WTC11 (cell line): ENCODE measurements at places on chromosomes 7 and 10. TPM values are rescaled to one million over a fixed set of nuclear protein-coding genes. Genes with fewer than 3 reads are reported as not detected.
A peak's percentile ranks its signal among the peaks of the same experiment; 100 is the strongest.

The TRIM8 gene
- total RNA-seq: 36.3 to 40.3 TPM (median 36.8 TPM) in 3 replicates

The GIMAP4 gene
- 0.28 to 0.39 TPM (median 0.30 TPM) in 3 replicates for total RNA-seq

The PEX1 gene
- total RNA-seq: 24.1 to 25.4 TPM (median 24.9 TPM) in 3 replicates

The PAX4 gene
- not detected in 3 replicates for total RNA-seq

The EIF5AL1 gene
- 0.17 to 0.23 TPM (median 0.21 TPM) in 3 replicates for total RNA-seq

The PNLIPRP1 gene
- 0.68 to 1.2 TPM (median 0.69 TPM) in 3 replicates for total RNA-seq

The CYTH3 gene
- total RNA-seq: 11.8 to 13.2 TPM (median 12.5 TPM) in 3 replicates

The CFAP43 gene
- total RNA-seq: 0.42 to 0.69 TPM (median 0.44 TPM) in 3 replicates

The H2AZ2 gene
- 178 to 229 TPM (median 227 TPM) in 3 replicates for total RNA-seq

The HNRNPH3 gene
- 220 to 226 TPM (median 223 TPM) in 3 replicates for total RNA-seq

- H3K4me1 ChIP-seq: peaks cover 19% of the 10 kb centered on the region
- H3K4me3 ChIP-seq: no peak overlapping the region
- peaks cover 99% of the 10 kb centered on the region for H3K27me3 ChIP-seq
- DNase-seq: no peak
- no peaks in the 10 kb centered on the region for H3K36me3 ChIP-seq
- no peak overlapping the region for H3K27ac ChIP-seq
Observed at GRCh38 chr7:27177795-27178320, 3.7 kb upstream of the HOXA10 start.

- H3K36me3 ChIP-seq: no peaks in the 10 kb centered on the region
- no peak overlapping the region for H3K4me3 ChIP-seq
- no peak for DNase-seq
- no peak overlapping the region for H3K27ac ChIP-seq
- H3K4me1 ChIP-seq: peaks cover 6% of the 10 kb centered on the region
- H3K27me3 ChIP-seq: no peaks in the 10 kb centered on the region
Observed at GRCh38 chr7:122550545-122550944, 148.4 kb downstream of the RNF133 start.

- no peak overlapping the region for H3K4me3 ChIP-seq
- no peak for DNase-seq
- H3K4me1 ChIP-seq: no peaks in the 10 kb centered on the region
- H3K27me3 ChIP-seq: peaks cover 99% of the 10 kb centered on the region
Observed at GRCh38 chr7:150717814-150718420, 1.5 kb downstream of the GIMAP1 start.

DNA sequence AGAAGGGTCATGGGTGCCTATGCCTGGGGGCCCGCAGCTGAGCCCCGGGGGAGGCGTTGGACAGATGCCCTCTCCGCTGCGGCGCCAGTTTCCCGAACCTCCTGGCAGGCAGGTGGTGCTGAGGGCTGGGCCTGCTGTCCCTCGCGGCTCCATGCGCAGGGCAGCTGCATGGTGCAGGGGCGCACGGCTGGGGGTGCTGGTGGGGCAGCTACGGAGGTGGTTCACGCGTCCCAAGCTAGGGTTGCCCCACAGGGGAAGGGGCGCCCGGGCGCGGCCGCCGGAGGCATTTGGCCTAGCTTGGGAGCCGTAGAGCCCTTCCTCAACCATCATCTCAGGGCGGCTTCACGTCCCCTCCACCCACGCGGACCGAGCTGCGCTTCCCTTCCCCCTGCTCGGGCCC is 146.0 kb downstream of the CCDC201 start:
- DNase-seq: no peak
- H3K27ac ChIP-seq: no peak overlapping the region
- H3K27me3 ChIP-seq: no peaks in the 10 kb centered on the region
- no peak overlapping the region for H3K4me3 ChIP-seq

- H3K4me3 ChIP-seq: no peak overlapping the region
- H3K27ac ChIP-seq: no peak overlapping the region
- no peak for DNase-seq
- H3K27me3 ChIP-seq: no peaks in the 10 kb centered on the region
Observed at GRCh38 chr10:85642082-85642420, 724.5 kb downstream of the GRID1 start.

GRCh38 chr10:49113741-49114141 is 1.6 kb downstream of the VSTM4 start:
- 0 out of 2 replicates have a peak, but pooled peaks cover 3% of the 10 kb centered on the region for H3K4me1 ChIP-seq
- H3K27me3 ChIP-seq: peaks cover 21% of the 10 kb centered on the region
- H3K36me3 ChIP-seq: no peaks in the 10 kb centered on the region
- H3K27ac ChIP-seq: no peak overlapping the region

- H3K27me3 ChIP-seq: no peaks in the 10 kb centered on the region; the same call in 1 of the 2 replicates
- peaks cover 3% of the 10 kb centered on the region for H3K36me3 ChIP-seq
- no peak for DNase-seq
- H3K4me1 ChIP-seq: peaks cover 48% of the 10 kb centered on the region
- no peak overlapping the region for H3K4me3 ChIP-seq
- H3K27ac ChIP-seq: no peak overlapping the region; the same call in 1 of the 2 replicates
Observed at GRCh38 chr7:28055161-28055544, 125.4 kb downstream of the JAZF1 start.

DNA sequence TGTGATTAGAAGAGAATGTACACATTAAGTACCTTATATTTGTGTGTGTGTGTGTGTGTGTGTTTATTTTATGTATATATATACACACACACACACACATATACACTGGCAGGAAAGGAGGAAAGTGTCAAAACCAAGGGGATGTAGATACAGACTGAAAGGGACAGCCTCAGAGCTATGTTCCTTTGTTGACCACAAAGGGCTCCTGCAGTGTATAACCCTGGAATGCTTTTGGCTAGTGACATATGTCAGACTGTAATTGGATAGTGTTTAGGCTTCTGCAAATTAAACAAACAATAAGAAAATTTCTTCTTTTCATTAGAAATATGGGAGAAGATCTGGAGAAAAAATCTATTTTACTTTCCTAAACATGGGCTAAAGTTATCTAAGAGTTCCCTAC is 15.9 kb downstream of the GBF1 start:
- no peaks in the 10 kb centered on the region for H3K27me3 ChIP-seq
- peaks cover 4% of the 10 kb centered on the region; the same call in 1 of the 2 replicates for H3K4me1 ChIP-seq
- no peak for DNase-seq
- peaks cover 7% of the 10 kb centered on the region; the same call in 1 of the 2 replicates for H3K36me3 ChIP-seq

DNA sequence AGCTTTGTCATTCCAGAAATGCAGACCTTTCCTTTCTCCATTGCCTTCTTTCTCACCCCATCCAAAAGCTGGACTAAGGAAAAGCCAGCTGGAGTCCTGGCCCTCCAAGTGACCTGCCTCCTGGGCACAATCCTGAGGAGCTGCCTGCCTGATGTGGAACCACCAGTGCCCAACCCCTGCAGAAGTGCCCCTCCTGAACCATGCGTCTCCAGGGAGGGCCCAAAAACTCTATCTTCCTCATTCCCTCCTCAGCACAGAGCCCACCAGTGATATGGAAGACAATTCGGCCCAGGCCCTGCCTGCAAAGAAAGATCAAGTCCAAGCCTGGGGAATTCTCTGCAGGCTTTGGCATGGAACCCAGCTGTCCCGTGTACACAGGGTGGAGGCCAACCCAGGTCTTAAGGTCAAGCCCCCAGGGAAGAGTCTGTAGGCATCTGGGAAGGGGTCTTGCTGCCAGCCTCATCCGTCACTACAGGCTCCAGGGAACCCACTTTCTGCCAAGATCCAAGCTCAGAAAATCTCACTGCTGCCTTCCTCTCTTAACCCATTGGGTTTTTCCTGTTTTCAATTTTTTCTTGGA is 3.5 kb upstream of the GRID1 start:
- peak; percentile 2 for DNase-seq
- H3K4me1 ChIP-seq: peaks cover 5% of the 10 kb centered on the region
- H3K27ac ChIP-seq: no peak overlapping the region
- no peak overlapping the region for H3K4me3 ChIP-seq

DNA sequence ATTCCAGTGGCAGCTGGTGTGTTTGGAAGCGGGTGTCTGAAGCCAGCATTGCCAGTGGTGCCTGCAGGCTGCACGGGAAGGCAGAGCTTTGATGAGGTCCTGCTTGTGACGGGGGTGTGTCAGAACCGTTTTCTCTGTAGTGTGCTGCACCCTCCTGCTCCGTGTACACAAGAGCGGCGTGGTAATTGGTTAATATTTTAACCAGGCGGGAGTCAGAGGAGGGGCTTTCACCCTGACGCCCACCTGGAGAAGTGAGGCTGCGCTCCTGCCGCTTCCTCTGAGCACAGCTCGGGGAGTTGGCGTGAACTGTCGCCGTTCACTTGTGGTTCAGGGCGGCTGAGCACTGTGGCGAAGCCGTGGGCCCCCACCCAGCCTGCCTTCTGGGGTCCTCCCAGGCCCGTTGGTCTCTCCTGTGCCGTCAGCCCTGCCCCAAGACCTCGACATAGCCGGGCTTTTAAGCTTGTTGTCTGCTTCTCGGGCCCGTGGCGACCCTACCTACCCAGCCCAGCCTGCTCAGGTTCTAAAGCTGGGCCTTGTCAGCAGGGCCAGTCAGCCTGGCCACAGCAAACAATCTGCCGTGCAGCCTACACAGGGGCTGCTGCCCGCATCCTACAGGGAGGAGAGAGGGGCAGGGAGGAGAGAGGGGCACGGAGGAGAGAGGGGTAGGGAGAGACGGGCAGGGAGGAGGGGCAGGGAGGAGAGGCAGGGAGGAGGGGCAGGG is 11.6 kb downstream of the NKX6-2 start:
- no peak overlapping the region for H3K27ac ChIP-seq
- no peaks in the 10 kb centered on the region for H3K4me1 ChIP-seq
- no peak overlapping the region for H3K4me3 ChIP-seq
- peaks cover 16% of the 10 kb centered on the region for H3K36me3 ChIP-seq

GRCh38 chr10:102613286-102613685 is 31.0 kb upstream of the TRIM8 start:
- no peaks in the 10 kb centered on the region; the same call in 1 of the 2 replicates for H3K36me3 ChIP-seq
- peaks cover 8% of the 10 kb centered on the region for H3K4me1 ChIP-seq
- H3K27ac ChIP-seq: no peak overlapping the region
- no peak for DNase-seq
- no peaks in the 10 kb centered on the region for H3K27me3 ChIP-seq
- H3K4me3 ChIP-seq: no peak overlapping the region

DNA sequence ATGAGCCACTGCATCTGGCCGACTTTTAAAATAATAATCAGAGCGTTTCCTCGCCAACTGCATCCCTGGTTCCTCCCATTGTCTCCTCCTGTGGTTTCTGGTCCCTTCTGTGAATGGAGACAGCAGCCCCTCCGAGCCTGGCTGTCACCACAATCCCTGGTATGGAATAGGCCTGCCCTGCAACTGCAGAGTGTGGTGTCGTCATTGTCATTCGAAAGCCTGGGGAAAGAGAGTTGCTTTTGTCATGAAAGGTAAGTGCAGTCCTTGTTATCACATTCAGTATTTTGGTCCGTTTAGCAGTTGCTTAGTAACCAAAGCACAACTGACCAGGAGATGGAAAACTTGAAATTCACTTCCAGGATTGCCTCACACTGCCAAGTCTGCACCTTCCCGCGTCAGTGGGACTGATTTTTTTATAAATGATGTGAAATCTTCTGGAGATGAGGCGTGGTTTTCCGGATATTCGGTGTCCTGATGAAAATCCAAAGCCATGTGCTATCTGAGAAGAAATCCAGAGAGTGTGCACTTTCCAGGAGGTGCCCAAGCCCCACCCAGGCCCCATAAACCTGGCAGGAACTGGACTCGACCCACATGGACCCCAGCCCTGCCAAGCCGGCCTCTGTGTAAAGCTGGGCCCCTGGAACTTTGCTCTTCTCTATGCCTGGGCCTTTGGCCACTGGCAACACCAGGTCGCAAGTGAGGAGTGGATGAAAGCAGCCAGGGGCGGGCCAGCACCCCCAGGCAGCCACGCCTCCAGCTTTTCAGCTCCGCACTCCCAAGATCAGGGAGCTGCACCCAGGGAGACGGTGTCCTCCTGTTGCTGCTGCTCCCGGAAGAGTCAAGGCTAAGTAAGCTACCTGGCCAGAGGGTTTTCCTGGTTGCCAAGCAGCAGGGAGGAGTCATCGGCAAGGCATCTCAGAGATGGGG is 133.7 kb upstream of the SH2B2 start:
- H3K27me3 ChIP-seq: no peaks in the 10 kb centered on the region
- H3K36me3 ChIP-seq: peaks cover 6% of the 10 kb centered on the region
- H3K4me3 ChIP-seq: peak overlapping the region; percentile 38; the same call in 1 of the 2 replicates
- peak; percentile 73 for DNase-seq

- peaks cover 8% of the 10 kb centered on the region for H3K4me1 ChIP-seq
- peak; percentile 69 for DNase-seq
- H3K4me3 ChIP-seq: no peak overlapping the region
- H3K27me3 ChIP-seq: no peaks in the 10 kb centered on the region
- H3K36me3 ChIP-seq: no peaks in the 10 kb centered on the region
Observed at GRCh38 chr10:97025613-97026242, 160.0 kb downstream of the SLIT1 start.

DNA sequence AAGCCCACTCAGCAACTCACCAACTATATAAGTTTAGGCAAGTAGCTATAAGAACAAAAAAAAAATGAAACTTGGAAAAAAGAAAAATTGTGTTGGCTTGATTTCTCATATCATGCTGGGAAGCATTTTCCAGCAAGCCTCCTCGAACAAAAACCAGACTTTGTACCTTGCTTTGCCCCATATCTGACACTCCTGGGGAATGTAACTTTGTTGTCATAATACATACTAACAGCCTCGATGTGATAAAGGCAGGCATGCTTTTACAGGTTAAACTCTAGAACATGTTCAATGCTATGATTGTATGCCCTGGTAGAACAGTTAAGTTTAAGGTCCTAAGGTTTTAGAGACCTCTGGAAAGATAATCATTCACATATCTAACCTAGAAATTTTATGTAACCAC is 11.6 kb downstream of the CFAP43 start:
- H3K27me3 ChIP-seq: peaks cover 11% of the 10 kb centered on the region
- H3K36me3 ChIP-seq: no peaks in the 10 kb centered on the region
- H3K27ac ChIP-seq: no peak overlapping the region
- DNase-seq: no peak
- no peak overlapping the region for H3K4me3 ChIP-seq

- no peak overlapping the region for H3K4me3 ChIP-seq
- no peak overlapping the region for H3K27ac ChIP-seq
- no peaks in the 10 kb centered on the region for H3K4me1 ChIP-seq
- no peaks in the 10 kb centered on the region for H3K36me3 ChIP-seq
- DNase-seq: no peak
Observed at GRCh38 chr7:93185303-93186027, 37.3 kb upstream of the SAMD9L start.

DNA sequence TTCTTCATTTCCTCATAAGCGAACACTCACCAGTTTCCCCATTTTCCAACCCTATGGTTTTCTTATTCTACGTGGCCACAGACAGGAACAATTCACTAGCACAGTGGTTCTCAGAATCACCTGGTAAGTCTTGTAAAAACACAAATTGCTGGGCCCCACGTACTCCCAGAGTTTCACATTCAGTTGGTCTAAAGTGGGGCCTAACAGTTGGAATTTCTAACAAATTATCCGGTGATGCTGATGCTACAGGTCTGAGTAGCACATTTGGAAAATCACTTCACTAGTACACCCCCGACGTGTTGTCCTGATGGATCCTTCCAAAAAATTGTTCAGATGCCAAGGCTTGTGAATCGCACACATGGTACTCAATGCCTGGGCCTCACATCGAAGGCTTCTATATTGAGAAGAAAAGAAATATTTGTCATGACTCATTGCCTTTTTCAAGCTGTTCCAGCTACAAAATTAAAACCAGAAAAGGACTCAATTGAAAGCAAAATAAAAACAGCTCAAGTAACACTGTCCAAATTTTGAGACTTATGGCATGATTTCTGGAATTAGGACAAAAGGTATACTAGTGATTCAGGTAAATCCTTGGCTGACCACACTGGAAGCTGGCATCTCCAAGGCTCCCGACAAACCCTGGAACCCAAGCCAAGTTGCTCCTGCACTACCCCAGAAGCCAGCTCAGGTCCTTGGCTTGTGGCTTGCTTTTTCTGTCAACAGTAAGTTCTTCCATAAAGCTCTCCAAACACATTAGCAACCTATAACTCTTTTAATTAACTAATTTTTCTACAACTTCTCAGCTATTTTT is 12.9 kb upstream of the VIM start:
- H3K27ac ChIP-seq: no peak overlapping the region
- no peaks in the 10 kb centered on the region for H3K27me3 ChIP-seq
- H3K4me3 ChIP-seq: no peak overlapping the region
- H3K4me1 ChIP-seq: peaks cover 34% of the 10 kb centered on the region
